Activated CD8-positive, alpha-beta memory T cell treated with anti-CD3 and anti-CD28 coated beads for 1 hour (primary cell): ENCODE measurements at places on chromosomes 16 and 17.

DNA sequence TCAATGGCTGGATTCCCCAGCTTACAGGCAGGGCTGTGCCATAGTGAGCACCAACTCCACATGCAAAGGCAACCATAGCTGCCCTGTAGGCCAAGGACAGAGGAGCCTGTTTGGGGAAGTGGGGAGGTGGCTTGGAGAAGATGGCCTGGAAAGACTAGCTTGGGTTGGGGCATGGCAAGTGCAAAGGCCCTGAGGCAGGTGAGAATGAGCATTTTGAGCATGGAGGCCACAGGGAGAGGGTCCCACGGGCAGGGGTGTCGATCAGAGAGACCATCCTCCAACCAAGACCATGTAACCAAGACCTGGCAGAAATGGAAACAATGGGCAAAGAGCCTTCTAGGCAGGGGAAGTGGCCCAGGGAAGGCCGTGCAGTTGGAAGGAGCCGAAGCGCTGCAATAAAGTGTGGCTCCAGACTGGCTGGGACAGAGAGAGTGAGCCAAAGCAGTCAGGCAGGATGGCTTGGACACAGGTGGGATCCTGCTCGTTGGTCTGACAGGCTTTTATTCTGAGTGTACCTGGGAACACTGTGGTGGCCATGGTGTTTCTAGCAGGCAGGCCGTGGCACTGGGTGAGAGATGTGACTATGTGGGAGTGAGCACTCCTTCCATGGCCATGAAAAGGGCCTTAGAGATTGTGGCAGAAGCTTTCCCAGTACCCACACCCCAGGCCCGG, 24.8 kb upstream of the MPRIP start:
- no peak for DNase-seq

DNA sequence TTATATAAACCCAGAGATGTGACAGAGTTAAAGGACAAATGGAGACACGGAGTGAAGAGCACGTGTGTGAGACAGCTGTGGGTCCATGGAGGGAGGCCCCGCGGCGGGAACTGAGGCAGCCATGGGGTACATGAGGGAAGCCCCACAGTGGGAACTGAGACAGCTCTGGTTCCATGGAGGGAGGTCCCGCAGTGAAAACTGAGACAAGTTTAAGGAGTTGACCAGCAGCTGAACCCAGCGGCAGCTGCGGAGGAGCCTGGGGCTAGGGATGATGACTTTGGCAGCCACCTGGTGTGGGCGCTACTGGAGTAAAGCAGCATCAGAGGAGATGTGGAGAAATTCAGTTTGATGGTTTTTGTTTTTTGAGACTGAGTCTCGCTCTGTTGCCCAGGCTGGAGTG, 185.1 kb downstream of the RPTOR start:
- no peak for DNase-seq

DNA sequence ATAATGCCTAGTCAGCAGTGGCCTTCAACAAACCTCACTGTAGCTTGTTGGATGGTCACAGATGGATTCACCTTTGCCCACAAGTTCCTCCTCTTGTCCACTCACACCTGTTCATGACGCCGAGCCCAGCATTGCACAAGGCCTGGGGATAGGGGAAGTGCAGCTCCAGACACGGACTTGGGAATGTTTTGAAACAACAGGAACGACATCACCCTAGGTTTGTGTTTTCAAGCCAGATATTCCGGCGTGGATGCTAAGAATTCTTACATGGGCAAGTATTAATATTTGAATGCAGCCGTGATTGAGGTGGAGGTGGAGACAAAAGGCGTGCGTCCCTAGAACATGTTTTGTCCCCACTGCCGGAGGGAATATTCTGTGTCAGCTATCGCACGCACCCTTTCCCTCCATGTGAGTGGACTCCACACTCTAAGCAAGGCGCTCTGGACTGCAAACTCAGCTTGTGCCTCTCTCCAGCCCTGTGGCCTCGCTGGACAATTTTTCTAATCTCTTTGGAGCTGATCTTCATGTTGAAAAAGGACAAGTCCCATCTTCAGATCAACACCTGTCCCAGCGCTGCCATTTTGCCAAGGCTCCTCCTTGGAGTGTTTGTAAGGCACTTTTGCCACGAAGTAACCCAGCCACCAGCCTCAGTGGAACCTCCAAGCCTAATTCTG, 2.0 kb upstream of the BANP start:
- no peak for DNase-seq

GRCh38 chr16:85759631-85760419, 8.9 kb upstream of the C16orf74 start:
- no peak for DNase-seq

- no peak for DNase-seq
Measured at GRCh38 chr16:73268366-73268993, 220.6 kb upstream of the ZFHX3 start.

DNA sequence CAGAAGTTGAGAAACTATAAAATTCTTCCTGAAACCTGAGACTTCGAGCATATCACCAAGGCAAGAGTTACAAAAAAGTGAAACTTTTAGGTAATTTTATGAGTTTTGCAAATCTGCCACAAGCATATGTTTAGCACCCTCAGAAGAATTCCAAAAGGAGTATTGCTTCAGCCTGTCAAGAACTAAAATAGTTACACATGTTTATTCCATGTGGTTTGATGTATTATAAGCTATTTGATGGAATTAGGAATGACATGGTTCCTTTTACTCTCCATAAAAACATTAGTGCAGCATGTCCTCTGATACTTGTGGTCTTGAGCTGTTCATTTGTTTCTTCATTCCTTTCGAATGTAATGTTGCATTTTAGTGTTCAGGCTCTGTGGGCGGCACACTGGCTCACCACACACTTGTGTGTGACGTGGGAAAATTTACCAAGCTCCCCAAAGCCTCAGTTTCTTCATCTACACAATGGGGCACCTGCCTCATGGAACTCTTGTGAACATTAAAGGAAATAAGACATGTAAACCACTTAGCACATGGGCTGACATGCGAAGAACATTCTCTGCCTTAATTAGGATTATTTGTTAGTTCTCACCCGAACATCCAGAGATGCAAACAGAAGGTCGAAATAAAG, 204.2 kb upstream of the FOXF1 start:
- no peak for DNase-seq

DNA sequence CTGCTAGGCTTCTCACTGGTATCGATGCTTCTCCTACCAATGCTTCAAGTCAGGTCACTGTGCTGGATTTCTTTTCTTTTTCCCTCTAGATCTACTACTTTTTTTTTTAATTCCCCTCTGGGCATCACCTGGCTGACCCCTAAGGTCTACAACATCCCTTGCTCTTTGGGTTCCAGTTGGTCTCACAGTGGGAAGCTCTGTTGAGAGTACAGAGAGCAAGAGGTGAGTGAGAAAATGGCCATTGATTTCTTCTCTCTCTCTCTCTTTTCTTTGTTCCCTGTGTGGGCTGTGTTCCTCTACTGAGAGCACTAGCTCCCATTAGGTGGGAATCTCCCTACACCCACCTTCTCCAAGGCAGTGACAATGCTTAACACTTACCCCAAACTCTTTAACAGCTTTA, 413.4 kb downstream of the KCNJ2 start:
- DNase-seq = no peak
